IPS DF 6.9 (cell line): ENCODE measurements at places on chromosomes 13 and 19.

GRCh38 chr13:60137911-60138560, 25.7 kb downstream of the DIAPH3 start:
- DNase-seq = no peak

DNA sequence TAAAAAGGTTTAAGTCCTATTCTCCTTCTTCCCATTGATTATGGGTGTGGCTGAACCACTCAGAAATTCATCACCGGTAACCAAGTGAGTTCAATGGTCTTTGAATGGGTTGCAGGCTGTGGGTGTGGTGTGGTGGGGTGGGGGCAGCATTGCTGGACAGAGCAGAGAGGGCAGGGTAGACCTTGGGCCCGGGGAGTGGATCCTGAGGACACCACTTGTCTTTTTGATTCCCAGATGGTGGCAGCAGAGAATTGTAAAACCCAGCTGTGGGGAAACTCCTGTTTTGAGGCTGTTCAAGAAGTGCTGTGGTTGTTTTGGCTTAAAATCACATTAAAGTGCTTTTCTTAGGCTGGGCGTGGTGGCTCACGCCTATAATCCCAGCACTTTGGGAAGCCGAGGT, 45.8 kb upstream of the RGCC start:
- no peak for DNase-seq

GRCh38 chr13:23695711-23696464, 125.7 kb downstream of the TNFRSF19 start:
- DNase-seq = no peak

DNA sequence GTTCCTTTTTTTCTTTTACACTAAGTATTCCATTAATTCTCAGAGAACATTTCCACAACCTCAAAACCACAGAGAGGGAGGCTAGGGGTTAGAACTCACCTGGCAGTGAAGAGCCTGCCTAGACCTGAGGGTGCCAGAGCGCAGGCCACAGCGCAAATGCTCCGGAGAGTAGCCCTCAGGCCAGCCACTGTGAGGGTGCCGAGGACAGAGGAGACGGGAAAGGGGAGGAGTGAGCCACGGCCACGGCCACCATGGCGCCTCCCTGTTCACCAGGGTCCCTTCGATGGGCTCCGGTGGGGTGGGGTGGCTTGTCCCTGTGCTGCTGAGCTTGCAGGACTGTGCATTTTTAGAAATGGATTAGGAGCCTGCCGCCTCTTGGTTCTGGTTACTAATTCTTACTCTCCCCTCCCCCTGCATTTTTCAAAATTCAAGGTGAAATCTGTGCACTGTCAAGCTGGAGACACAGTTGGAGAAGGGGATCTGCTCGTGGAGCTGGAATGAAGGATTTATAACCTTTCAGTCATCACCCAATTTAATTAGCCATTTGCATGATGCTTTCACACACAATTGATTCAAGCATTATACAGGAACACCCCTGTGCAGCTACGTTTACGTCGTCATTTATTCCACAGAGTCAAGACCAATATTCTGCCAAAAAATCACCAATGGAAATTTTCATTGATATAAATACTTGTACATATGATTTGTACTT, 58.8 kb downstream of the GGACT start:
- DNase-seq = no peak

DNA sequence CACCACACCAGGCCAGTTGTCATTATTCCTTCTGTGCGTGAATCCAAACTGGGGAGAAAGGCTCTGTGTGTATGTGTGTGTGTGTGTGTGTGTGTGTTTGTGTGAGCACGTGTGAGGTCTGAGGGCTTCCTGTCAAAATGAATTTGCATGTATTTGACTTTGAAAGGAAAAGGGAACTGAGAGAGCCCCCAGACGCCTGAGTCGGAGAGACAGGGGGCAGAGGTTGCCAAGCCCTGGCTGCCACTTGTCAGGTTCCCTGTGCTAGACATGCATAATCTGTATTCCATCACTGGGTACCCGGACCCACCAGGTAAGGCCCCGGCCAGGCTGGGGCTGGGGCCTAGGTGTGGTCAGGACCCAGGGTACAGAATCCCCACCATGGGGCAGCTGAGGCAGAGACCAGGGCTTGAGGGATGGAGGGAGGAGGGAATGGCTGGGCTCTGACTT, at the start of gene CLEC17A:
CLEC17A (plus strand) TSS at position 191 of the 447 bp plus-strand sequence; CDS start at position 268, 77 bp downstream.
- DNase-seq = no peak

GRCh38 chr13:87052731-87053130, 618.4 kb upstream of the SLITRK5 start:
- DNase-seq = no peak
